ENCODE measurements at places on chromosomes 4 and X.

GRCh38 chrX:104195489-104196084 lies 29.3 kb downstream of the FAM199X start:
- no peak for DNase-seq

- DNase-seq: no peak
Observed at GRCh38 chrX:93874554-93874953, 200.5 kb downstream of the FAM133A start.

DNA sequence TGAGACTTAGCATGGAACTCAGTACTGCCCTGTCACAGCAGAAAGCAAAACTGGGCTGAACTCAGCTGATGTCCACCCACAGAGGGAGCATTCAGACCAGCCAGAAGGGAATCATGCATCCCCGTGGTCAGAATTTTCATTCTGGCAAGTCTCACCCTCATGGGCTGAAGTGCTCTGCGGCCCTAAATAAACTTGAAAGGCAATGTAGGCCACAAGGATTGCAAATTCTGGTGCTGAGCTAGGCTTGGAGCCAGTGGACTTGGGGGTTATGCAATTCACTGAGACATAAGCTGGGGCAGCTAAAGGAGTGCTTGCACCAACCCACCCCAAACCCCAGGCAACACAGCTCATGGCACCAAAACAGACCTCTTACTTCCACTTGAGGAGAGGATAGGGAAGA lies 494.1 kb downstream of the GABRG1 start:
- DNase-seq: no peak

DNA sequence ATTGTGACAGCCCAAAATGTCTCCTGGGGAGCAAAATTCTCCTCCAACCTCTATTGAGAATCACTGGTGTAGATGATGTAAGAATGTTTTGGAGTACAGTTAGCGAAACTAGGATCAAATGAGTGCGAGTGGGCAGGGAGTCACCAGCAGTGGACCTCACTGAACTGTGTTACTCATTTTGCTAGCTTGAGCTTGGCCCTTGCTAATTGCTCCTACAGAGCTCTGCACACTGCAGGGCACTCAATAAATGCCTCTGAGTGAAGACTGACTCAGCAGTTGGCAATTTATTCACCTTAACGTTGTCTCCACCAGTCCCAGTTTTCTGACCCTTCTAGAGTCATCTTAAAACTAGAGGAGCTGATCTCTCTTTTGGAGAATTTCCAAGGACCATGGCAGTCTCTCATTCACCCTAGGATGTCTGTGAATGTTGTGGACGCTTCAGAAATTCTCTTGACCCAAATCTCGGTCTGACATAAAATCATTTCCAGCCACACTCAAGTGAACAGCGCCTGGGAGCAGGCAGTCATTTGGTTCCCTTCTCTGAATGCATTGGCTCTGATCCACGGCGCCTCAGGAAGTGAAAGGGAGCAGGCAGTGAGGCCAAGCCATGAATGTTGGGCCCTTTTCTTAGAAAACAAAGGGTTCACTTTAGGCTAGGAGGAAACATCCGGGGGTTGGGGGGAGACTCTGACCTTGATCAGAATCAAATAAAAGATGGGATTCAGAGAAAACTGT lies 148.1 kb downstream of the NWD2 start:
- no peak for DNase-seq

- no peak for DNase-seq
Observed at GRCh38 chr4:35912174-35912573, 332.1 kb downstream of the ARAP2 start.

All from stimulated activated CD8-positive, alpha-beta memory T cell treated with anti-CD3 and anti-CD28 coated beads, Interleukin-7, amount 100 ng/mL, for 1 hour (primary cell).